Breast epithelium (tissue), 4 donors: ENCODE measurements at places on chromosomes 1 and 21. TPM values are rescaled to one million over a fixed set of nuclear protein-coding genes. Genes with fewer than 3 reads are reported as not detected.

Gene OR2T29
- total RNA-seq, result not detected

Gene FCGR3B
- total RNA-seq, result 3.8 TPM

Gene RXFP4
- total RNA-seq, result not detected

DNA sequence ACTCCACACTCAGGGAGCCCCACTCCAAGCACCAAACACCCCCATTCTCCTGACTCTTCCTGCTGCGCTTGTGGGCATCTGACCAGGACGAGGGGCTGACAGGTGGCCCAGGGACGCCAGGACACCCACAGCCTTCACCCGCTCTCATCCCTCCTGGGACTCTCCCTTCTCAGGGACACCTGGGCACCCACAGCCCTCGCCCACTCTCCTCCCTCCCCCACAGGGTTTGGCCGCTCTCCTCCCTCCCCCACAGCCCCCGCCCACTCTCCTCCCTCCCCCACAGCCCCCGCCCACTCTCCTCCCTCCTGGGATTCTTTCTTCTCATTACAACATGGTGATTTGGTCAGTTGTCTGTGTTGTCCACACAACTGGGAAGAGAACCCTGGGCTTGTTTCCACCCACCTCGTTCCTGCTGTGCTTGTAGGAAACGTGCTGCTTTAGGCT, 43.4 kb downstream of the PRDM15 start:
- DNase-seq, result no peak

GRCh38 chr21:33801424-33802405, 113.9 kb downstream of the ATP5PO start:
- peak; percentile 62 for DNase-seq

- DNase-seq, result no peak
These were observed 12.3 kb downstream of the CAPN9 start for GRCh38 chr1:230759369-230760065.

- no peak for DNase-seq
These were observed 116.3 kb upstream of the ADAMTS5 start for GRCh38 chr21:27083144-27083543.

DNA sequence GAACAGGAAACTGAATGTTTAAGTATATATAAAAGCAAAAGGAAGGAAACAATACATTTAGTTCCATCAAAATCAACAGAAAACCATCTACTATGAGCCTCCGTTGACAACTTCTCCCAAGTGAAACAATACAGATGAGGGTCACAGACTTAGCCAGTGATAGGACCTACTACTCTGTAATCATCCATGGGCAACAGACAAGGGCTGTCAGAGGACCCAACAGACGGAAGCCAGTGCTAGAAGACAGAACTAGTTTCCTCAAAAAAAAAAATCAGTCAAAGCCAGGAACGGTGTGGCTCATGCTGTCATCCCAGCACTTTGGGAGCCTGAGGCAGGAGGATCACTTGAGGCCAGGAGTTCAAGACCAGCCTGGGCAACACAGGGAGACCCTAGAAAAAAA, 20.6 kb downstream of the RERE start:
- DNase-seq, result no peak

DNA sequence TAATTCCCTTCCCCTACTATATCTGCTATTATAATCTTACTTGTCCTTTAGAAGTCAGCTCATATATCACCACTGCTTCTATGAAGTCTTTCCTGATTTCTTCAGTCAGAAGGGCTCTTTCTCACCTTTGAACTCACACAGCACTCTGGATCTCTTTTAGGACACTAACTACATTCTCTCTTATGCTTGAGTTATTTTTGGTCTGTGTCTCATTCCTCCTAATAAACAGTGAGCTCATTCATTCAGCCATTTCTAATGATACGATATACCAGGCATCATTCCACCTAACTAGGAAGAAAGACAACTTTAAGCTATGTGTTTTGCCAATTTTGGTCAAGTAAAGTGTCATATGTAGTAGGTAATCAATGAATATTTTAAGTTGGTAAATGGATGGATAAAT, 1.2 kb upstream of the STYXL2 start:
- DNase-seq, result no peak

GRCh38 chr1:194114288-194114687, 927.9 kb upstream of the B3GALT2 start:
- no peak for DNase-seq

- no peak for DNase-seq
These were observed 1.1 kb downstream of the ZNF672 start for GRCh38 chr1:248839168-248839555.
